ENCODE measurements at places on chromosomes 12 and 14.

GRCh38 chr14:35052637-35053036 is 6.6 kb downstream of the FAM177A1 start:
- no peak for DNase-seq

DNA sequence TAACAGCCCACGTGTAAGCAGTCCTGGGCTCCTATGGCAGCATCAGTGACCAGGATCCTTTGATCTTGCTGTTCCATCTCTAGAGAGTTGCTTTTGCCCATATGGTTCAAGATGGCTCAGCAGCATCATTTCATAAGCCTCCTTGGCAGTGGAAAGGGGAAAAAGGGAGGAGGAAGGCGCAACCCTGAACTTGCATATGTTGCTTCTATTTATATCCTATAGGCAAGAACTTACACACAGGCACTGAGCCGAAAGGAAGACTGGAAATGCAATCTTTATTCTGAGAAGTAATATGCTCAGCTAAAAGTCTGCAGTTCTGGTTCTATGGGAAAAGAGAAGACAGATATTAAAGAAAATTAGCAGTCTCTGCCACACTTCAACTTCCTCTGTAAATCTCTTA is 167.7 kb upstream of the PLXNC1 start:
- no peak for DNase-seq

DNA sequence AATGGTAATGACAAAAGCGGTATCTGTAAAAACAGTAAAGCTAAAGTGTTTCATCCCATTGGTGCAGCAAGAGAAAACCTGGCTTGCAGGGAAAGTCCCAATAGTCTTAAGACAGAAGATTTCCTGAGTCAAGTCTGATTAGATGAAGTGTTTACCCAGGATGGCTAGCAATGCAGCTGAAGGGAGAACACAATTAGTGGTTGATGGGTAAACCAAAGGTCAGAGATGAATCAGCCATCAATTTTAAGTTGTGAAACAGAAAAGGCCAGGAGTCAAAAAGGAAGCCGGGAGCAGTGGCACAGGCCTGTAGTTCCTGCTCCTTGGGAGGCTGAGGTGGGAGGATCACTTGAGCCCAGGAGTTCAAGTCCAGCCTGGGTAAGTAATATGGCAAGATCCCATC is 52.6 kb downstream of the SEC23A start:
- no peak for DNase-seq

GRCh38 chr12:124191024-124191359 is 103.9 kb upstream of the RFLNA start:
- no peak for DNase-seq

- no peak for DNase-seq
These were observed 10.7 kb upstream of the M6PR start for GRCh38 chr12:8960176-8960575.

DNA sequence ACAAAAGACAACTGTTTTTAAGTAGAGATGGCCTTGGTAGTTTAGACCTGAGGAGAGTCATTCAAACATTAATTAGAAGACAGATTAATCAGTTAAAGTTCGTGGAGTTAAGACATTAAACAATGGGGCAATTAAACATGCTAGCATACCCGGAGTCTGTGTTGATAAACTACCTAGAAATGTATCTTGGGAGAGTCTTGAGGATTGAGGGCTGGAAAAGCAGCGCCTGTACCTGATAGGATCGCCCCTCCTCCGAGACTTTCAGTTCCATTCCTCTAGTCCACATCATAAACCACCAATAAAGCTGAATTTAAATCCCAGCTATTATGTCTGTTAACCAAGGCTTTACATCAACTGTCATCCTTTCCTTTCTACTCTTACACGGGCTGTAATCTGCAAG is 1.0 kb upstream of the KRAS start:
- no peak for DNase-seq

DNA sequence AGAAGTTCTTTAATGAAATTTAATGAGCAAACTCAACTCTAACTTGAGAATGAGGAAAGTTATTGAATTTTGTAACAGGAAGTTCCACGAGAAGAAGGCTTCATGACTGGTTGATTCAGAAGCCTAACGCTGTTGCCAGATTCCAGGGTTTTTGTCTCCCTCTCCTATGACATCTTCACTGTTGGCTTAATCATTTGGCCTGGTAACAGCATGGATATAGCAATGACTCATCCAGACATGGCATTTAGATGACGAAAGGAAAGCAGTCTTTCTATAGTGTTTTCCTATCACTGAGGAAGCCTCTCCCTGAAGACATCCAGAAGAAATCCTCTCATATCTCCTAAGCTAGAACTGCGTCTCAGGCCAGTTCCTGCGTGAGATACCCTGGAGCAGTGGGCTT is 9.4 kb upstream of the KCNA1 start:
- no peak for DNase-seq

- DNase-seq, result no peak
These were observed 290.7 kb upstream of the AMIGO2 start for GRCh38 chr12:47370421-47370820.

- no peak for DNase-seq
These were observed 771 bp downstream of the DAAM1 start for GRCh38 chr14:59189091-59189785.

DNA sequence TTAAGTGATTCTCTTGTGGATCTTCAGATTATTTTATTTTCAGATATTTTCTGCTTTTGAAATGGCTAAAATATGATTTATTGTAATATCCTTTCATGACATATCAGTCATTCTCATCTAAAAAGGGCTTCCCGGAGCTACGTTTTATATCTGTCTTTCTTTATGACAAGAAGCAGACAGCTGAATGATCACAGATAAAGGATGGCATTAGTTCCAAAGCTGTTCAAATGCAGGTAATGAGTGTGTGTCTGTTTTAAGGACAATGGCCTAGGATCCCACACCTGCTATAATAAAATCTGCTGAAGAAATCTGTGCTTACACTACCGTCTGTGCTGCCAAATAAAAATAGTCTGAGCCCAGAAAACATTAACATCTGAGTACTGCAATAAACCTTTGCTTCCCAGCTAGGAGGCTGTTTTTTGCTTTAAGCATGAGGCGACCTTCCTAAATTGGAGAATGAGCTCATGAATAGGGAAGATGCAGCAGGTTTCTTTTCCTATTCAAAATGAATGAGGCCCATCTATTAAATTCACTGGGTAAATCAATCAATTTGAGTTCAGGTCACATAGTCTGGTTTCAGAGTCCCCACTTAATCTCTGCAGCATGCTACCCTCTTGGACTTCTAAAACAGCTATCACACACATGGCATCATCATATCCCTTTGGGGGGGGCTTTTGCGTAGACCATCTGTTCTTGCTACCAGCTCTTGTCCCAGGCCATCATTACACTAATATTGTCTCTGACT is 498.5 kb downstream of the NELL2 start:
- no peak for DNase-seq

DNA sequence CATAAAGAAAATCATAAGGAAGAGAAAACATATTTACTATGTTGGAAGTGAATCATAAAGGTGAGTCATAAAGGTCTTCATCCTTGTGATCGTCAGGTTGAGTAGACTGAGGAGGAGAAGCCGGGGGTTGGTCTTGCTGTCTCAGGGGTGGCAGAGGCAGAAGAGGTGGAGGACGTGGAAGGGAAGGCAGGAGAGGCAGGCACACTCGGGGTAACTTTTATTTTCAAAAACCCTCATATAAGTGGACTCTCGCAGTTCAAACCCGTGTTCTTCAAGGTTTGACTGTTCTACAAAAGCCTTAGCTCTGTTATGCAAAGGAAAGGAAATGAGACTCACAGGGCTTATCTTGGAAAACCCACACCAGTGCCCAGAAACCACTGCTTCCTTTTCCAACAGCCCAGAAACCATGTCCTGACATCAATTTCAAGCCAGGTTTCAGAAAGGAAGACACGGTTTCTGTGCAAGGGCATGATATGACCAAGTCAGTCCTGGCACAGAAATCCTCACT is 14.0 kb downstream of the SMCO2 start:
- no peak for DNase-seq

DNA sequence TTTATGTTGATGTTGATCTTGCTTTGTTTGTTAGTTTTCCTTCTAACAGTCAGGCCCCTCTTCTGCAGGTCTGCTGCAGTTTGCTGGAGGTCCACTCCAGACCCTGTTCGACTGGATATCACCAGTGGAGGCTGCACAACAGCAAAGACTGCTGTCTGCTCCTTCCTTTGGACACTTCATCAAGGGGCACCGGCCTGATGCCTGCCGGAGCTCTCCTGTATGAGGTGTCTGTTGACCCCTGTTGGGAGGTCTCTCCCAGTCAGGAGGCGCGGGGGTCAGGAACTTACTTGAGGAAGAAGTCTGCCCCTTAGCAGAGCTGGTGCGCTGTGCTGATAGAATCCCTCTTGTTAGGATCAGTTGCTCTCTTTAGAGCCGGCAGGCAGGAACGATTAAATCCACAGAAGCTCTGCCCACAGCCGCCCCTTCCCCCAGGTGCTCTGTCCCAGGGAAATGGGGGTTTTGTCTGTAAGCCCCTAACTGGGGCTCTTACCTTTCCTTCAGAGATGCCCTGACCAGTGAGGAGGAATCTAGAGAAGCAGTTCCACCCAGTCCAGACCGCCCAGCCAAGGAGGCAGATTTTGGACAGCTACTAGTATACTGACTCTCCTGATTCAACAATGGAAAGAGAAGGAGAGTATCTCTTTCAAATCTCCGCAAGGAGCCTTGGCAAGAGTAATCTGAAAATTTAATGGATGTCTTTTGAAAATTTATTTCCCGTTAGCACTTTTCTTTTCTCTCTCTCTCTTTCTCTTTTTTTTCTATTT is 25.2 kb downstream of the MIA2 start:
- no peak for DNase-seq

GRCh38 chr12:96483116-96483515 is 6.3 kb upstream of the CFAP54 start:
- no peak for DNase-seq

DNA sequence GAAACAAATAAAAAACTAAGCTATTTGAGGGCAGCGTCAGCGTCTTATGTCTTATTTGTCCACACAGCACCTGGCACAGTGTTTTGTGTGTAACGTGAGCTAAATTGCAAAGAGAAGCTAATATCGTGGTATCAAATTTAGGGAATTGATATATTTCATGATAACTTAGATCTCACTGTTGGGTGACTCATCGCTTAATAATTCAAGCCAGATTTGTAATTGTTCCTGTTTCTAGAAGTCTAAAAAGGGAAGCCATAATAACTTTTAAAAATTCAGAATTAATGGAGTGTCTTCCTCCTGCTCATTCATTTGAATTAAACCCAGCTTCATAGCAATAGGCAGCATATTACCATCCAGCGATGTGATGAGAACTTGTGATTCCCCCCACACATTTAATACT is 214.7 kb downstream of the PDZRN4 start:
- no peak for DNase-seq

- DNase-seq, result no peak
These were observed 38.5 kb downstream of the SLC25A47 start for GRCh38 chr14:100361626-100362025.

GRCh38 chr12:104275689-104276088 is 27.9 kb upstream of the EID3 start:
- no peak for DNase-seq

GRCh38 chr12:25518512-25518911 is 34.6 kb downstream of the LMNTD1 start:
- no peak for DNase-seq

DNA sequence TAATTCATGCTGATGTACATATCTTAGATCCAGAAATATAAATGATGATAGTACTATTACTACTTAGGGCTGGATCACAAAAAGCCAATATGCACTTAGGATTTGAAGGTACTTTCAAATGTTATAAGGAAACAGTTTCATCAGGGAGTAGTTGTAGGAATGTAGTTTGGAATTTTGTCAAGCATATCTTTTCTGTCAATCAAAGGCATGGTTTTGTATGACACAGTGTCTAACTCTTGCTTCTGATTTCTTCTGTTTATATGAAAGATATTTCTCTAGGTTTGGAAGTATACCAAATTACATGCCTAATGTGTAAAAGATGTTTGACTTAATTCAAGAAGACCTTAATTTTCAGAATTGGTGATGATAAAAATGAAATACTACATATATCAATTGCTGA is 135.7 kb downstream of the RAD51B start:
- no peak for DNase-seq

GRCh38 chr12:69642531-69642930 is 31.8 kb upstream of the LRRC10 start:
- no peak for DNase-seq

DNA sequence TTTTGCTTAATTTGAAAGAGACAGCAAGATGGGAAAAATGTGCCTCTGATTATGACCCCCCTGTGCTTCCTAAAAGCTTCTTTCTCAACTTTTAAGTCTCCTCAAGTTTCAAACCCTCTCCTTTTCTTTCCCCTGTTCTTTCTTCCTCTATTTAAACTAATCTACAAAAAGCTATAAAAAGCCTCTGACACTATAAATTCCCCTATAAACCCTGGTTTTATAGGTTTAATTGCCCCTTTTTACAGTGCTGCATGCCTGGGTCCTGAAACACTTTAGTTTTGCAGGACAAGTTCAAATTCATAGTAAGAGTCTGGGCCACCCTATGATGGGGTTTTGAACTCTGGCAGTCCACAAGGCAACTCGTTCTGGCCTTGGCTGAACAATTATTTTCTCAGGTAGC is 510.9 kb upstream of the TBX3 start:
- DNase-seq, result no peak

- DNase-seq, result no peak
These were observed 48.1 kb downstream of the MSRB3 start for GRCh38 chr12:65326616-65327015.

DNA sequence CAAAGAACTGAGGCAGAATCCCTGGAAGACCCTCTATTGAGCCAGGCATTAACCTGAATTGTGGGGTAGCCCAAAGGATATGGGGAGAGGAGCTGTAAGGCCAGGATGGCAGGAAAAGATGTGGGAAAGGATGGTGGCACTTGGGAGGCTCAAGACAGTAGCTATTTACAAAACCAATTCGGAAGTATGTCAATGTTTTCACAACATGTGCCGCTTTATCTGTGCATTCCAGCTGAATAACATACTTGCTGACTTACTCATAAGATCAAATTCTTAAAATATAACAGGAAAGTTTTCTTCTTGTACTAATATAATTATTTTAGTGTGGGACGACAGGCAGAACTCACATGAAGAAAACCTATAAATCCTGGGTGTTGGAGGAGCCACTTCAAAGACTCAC is 10.6 kb downstream of the BBS10 start:
- no peak for DNase-seq

- DNase-seq, result no peak
These were observed 32.4 kb upstream of the AP4S1 start for GRCh38 chr14:30993071-30993470.
